ENCODE measurements at places on chromosomes 3 and 15.

DNA sequence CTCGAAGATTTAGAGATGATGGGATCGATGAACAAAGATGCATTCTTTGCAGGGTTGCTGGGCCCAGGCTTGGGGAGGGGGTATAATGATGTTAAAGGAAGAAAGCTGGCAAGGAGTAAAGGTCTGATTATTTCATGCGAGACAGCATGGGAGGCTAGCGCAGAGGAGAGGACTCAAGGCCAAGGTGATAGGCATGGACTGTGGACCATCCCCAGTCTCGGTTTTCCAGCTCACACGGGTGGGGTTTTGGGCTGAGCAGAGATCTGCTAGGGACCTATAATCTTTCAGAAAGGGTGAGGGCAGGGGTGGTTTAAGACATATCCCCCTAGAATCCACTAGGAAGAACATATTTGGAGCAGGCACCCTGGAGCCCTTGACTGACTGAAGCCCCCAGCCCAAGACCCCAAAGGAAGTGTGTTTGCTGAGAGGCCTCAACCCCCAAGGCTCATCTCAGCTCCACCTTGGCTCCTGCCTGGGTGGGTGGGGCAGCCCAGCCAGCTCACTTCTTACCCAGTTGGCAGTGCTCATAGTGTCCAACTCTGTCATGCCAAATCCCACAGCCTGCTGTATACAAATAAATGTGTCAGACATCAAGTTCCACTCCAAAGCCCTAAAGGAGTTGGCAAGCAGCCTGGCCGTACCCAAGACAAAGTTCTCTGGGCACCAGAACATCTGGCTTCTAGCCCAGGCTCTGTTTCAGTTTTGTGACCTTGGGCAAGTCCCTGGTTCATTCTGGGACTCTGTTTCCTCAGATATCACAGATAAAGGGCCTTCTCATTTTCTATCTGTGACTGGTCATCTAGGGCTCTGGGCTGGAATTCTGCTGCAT, 17.9 kb downstream of the ACSBG1 start:
- no peak for DNase-seq

- no peak for DNase-seq
Observed at GRCh38 chr15:70156671-70157271, 59.1 kb upstream of the TLE3 start.

- no peak for DNase-seq
Observed at GRCh38 chr3:119310071-119310470, 15.9 kb downstream of the ARHGAP31 start.

DNA sequence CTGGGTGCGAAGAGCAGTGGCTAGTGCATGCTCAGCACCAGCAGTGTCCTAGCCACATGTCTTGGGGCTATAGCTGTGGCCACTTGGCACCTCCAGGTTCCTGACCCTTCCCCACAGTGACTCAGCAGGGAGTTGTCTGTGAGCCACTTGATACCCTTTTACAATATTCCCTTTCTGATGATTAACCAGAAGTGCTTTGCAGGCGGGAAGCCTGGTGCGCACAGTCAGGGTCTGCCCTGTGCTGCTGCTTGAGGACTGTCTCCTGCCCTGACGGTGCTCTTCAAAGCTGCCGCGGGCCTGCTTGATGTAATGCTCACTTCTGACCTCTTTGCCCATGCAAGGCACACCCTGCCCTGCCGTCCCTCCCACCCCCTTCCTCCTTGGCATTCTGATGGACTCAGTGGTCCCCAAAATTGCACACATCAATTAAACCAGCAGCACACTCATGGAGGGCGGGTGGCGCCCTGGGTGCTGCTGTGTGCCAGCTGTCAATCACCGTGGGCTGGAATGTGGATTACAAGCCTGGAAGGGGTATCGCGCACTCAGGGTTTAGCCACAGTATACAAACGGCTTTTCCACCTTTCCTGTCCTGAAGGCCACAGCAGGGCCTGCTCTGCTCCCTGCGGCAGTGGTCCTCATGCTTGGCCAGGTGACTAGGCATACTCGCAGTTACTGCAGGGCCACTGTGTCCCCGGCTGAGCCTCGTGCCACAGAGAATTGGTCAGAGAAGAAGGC, 40.9 kb upstream of the PCSK6 start:
- DNase-seq = no peak

DNA sequence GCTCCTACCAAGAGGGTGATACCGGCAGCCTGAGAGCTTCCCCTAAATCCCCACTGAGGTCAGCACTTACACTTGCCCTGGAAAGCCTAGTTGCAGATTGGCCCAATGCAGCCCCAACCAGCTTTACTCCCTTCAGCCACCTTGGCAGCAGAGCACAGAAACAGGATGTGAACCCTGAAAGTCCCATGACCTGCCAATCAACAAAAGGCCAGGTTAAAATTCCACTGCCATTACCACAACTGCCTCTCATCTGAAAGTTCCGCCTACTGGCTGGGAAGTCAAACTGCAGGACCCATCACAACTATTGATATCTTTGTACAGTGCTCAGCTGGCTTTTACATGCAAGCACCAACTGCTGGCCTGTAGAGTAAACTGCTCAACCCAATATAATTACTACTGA, 156.2 kb downstream of the ZMAT3 start:
- no peak for DNase-seq

DNA sequence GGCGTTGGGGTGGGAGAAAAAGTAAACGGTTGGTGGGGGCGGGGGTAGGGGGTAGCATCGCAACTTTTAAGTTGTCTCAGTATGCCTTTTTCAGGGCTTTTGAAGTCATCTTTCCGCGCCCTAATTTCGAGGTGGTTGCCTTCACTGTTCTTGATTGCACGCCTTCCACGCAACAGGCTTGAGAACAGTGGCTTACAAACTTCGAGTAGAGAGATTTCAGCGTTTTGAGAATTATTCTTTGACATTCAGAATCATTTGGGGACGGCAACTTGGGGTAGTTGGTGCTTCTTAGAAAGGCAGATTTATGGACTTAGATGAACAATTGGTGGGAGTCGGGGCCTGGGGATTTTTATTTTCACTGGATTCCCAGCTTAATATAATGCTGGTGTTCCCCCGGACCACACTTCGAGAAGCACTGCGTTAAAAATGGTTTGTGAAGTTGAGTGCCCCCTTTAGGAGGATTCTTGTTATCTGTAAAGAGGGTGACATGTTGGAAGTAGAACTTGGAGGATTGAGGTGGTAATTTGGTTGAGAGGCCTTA, 880 bp downstream of the PPP4R2 start:
- DNase-seq = peak; percentile 63

DNA sequence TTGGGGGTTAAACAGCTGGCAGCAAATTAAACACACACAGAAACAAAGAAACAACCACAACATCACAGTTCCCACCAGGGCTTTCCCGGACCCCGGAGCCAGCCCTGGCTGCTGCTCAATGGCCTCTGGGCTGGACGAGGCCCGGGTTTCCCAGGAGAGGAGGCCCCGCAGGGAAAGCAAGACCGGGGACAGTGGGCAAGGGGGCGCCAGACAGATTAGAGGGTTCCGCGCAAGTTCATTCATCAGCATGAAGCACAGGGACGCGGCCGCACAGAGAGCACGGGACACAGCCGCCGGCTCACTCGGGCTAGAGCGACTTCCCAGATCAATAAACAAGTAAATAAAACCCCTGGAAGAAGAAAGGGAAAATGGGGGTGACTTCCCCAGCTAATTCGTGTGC, 66.4 kb upstream of the RPL32 start:
- DNase-seq = no peak

DNA sequence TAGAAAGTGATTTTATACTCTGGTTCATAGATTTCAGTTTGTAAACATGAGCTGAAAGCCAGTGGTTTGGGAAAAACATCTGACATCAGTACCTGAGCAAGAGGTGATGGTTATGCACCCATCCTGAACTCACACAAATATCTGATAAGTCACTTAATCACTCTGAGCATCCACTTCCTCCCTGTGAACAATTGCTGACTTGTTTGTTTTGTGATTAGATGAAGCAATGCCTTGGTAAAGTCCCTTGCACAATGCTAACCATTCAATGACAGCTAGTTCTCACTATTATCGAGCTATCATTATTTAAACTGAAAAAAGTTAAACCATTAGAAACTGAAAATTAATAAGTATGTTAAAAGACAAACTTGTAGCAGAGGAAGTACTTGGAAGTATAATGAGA, 303.0 kb downstream of the PLOD2 start:
- DNase-seq = no peak

DNA sequence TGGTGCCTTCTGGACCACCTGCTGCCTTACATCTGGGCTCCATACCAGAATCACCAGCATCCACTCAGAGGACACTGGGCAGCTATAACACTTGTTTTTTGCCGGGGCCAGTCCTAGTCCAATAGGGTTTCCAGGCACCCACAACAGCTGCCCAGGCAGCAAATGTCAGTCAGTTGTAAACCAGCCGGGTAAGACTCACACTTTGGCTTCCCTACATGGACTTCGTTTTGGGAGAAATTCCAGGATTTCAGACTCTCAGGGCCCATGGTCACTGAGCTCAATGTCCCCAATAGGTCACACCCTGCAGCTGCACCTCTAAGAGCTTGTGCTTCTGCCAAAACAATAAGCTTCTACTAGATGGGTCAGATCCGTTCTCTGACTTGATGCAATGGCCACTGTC, 83.8 kb downstream of the FAM174B start:
- DNase-seq = no peak

GRCh38 chr3:82274897-82275296, 513.5 kb upstream of the GBE1 start:
- no peak for DNase-seq

- DNase-seq = no peak
Observed at GRCh38 chr3:100581650-100582049, 27.8 kb upstream of the ADGRG7 start.

DNA sequence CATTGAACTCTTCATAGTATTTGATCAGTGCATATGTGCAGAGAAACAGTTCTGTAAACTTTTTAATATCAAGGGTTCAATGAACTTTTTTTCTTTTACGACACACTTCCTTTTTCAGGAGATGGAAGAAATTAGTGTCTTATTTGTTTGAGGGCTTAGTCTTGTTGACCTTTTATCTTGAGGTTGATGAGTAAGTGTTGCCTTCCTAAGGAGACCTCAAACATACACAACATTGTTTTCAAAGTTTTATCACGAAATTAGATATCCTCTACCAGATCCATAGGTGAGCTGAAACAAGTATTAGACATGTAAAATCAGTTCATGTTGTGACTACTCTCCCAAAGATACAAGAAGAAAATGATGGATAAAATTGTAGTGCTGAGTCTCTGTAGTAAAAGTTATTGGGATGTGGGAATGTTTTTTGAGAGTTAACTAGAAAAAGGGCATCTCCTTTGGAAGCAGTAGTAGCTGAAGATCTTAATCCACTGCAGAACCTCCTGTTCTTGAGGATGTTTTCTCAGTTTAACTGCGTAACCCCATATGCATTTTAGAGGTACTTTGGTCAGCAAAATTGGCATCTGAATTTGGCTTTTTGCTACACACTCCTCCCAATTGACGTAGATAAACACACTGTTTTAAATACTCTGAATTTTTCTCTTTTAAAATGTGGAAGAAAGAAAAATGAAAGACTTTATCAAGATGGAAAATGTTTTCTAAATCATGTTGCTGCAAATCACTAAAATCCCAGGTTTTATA, 116.8 kb downstream of the GALK2 start:
- no peak for DNase-seq

DNA sequence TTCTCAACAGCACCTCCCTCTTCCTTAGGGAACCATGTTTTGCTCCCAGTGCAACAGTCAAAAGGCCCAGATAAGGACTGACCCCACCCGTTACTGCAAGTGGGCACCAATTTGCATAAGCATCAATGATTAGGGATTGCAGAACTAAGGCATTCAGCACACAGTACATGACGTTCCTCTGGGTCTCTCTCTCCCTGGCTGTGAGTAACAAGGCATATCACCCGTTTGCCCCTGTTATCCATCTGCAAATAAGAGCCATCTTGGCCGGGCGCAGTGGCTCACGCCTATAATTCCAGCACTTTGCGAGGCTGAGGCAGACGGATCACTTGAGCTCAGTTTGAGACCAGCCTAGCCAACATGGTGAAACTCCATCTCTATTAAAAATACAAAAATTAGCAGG, 18.8 kb downstream of the MAGI1 start:
- DNase-seq = no peak

DNA sequence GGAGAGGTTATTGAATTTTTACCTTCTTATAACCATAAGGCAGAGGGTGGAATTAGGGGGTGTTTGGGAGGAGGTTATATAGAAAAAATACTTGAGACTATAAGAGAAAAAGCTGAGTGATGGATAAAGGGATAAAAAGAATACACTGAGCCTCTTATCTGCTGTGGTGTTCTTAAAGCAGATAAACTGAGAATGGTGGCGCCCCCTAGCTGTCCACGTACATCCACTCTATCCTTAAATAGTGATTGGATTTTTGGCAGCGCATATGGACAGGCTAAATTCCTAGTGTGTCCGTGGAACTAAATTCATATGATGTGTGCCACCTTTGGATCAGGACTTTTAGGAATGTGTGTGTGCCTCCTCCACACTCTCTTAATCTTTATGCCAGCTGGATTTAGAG, 121.1 kb downstream of the OXSM start:
- DNase-seq = no peak

DNA sequence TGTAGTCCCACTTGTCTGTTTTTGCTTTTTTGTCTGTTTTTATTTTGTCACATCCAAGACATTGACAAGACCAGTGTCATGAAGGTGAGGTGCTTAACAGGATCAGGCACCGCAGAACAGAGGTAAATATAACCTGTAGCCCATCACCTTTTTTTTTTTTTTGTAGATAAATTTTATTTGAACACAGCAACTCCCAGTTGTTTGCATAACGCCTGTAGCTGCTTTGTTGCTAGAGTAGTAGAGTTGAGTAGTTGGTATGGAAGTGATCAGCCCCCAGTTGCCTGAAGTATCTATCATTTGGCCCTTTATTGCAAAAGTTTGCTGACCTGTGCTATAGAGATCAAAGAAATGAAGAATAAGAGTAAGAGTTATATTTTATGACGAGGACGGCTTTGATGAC, 135.0 kb downstream of the TCF12 start:
- DNase-seq = no peak

- DNase-seq = no peak
Observed at GRCh38 chr3:11480663-11481298, 162.9 kb downstream of the VGLL4 start.

DNA sequence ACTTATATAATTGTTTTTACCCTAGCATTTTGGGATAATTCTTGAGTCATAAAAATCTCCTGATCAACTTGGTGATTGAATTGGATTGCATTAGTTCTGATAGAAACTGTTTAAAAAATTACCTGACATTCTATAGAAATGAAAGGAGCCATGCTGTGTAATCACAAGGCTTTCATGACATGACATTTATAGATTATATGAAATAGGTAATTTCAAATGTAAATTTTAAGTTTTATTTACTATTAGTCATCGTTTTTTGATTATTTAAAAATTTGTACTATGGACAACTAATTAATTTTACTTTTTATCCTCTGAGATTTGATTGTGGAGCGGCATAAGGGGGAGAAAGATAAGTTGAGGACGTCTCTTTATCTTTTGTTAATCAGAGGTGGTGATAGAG, 12.3 kb upstream of the CHD2 start:
- DNase-seq = no peak

- DNase-seq = no peak
Observed at GRCh38 chr3:26799679-26800317, 177.2 kb downstream of the LRRC3B start.

DNA sequence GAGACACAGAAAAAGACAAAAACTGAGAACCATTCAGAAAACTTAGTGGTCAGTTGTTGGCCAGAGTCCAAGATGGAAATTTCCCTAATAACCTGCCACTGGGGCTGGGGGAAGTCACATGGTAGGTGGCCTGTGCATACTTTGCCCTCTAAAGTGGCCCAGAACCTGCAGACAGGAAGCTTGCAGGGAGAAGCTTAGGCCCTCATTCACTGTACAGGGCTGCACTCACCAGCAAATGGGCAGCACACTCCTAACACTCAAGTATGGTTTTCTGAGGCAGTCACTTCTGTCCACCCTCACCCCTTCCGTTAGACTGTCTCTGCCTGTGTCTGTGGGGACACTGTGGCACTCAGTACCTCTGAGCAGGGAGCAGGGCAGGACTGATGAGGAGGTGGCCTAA, 14.5 kb upstream of the RNU6-1 start:
- no peak for DNase-seq
